ENCODE measurements at places on chromosomes 5 and 9.

DNA sequence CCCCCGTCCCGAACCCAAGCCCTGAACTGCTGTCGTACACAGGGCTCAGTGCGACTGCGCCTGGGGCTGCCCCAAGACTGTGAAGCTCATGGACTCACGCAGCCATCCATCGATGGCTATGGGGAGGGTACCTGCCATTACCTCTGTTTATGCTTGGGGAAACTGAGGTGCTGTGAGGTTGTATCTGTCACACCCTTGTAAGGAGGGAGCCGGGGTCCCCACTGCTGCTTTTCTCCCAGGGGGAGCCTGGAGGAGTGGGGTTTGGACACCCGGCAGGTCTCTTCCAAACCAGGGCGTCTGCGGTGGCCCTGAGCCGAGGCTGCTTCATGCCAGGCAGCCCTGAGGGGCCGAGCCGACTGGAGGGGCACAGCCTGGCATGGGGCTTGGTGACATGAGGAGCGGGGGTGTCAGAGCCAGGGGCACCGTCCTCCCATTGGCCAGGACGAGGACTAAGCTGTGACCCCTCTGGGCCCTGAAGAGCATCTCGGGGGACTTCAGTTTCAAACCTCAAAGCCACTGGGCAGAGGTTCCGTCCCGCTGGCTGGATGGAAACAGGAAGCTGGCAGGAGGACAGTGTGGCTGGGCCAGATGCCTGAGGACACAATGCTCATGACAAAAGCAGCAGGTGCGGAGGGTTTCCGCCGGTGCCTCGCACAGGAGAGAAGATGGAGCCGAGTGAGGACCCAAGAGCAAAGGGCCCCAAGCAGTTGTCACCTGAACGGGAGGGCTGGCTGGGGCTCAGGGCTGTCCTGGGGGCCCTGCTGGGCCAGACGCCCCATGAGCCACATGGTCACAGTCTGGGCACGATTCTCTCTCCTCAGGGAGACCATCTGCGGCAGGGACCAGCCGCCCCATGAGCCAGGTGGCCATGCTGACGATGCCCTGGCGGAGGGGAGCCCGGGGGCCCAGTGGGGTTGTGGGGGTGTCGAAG lies 54.4 kb upstream of the EXOC3 start:
- no peak for DNase-seq

DNA sequence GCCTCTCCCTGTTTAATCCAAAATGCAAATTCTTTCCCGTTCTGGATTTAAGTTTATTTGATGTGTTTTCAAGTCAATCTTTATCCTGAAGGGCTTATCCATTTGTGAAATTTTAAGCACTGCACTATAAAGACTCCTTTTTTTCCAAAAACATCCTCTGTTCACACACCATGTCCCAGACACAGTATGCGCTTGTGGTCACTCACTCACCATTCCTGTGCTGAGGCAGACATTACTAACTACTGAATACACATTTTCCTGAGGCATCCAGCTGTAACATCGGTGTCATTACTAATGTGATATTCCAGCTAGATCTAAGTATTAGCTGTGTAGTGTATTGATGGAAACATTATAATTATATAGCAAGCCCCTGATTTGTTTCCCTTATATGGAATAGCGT lies 298.4 kb downstream of the KCTD16 start:
- no peak for DNase-seq

- no peak for DNase-seq
These were observed 57.1 kb downstream of the IPPK start for GRCh38 chr9:92612816-92613215.

GRCh38 chr9:121645003-121645402 lies 6.4 kb upstream of the DAB2IP start:
- DNase-seq: no peak

DNA sequence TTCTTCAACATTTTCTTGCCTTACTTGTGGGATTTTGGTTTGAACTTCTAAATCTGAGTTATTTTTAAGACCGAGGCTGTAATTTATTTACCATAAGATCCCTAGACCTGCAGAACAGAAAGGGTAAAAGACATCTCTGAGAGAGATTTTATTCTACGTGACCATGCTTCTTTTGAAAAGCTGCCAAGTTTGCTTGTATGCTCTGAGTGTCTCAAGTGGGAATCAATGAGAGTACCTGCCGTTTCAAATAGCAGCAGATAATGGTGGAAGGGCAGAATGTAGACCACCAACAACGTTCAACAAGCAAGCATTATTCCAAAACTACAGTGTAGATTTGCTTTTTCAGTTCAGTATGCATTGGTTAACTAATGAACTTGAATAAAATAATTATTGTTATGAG lies 108.6 kb upstream of the MINAR2 start:
- no peak for DNase-seq

DNA sequence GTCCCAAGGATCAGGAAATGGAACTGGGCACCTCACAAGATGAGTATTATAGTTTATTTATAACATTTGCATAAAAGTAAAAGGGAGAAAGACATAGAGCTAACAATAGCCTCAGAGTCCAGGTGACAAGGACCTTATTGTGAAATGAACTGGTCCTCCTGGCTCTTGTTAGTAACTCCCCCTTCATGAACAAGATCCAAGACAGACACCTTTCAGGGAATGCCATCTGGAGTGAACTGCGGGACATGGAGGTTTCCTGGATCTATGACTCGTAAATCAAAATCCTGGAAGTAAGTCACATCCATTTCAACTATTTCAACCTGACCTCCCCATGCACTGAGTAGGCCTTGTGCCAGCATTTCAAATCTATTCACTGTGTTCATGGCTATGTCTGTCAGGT lies 129.5 kb upstream of the GAS1 start:
- DNase-seq: no peak

DNA sequence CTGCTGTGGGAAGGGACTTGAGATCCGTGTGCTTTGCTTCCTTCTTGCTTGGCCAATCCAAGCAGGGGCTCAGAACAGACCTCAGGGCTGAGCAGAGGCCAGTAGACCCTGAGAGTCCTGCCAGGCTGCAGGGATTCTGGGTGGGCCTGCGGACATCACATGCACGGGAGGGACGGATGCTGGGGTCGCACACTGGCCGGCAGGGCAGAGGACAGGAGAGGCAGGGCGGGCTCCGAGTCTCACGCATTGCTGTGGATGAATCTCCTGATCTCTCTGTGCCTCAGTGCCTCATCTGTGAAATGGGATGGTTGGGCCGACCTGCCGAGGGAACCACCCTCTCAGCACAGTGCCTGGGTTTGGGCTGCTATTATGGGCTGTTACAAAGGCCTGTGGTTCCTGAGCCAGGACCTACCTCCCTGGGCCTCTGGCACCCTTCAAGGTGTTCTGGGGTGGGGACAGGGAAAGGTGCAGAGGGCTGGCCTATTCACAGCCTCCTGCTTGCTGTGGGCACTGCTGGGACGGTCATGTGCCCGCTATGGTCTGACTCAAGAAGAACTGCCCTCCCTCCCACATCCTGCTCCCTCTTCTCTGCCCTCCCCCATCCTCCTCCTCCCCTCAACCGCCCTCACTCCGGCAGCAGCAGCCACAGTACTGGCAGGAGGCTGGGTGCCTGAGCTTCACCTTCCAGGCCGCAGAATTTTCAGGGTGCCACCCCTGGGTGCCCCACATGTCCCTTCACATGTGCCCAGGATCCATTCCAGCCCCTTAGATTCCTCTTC lies 43.3 kb downstream of the NCS1 start:
- DNase-seq: no peak

- DNase-seq: no peak
These were observed 477.1 kb downstream of the SPOCK1 start for GRCh38 chr5:137022043-137022442.

DNA sequence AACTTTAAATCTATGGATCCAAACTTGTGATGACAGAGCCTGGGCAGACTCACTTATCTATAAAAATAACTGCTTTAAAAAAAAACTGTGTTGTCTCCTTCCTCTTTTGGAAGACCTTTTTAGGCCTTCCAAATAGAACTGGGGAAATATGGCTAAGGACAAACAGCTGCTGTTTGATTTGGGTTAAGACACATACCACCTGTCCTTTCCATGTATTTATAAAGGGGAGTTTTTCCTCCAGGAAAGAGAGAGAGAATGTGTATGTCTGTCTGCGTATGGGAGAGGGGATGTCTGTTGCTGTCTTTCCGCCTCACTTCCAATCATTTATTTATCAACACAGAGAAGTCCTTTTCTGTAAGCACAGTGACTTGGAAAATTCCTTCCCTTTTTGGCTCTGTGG lies 2.8 kb downstream of the ARHGEF37 start:
- DNase-seq: no peak

DNA sequence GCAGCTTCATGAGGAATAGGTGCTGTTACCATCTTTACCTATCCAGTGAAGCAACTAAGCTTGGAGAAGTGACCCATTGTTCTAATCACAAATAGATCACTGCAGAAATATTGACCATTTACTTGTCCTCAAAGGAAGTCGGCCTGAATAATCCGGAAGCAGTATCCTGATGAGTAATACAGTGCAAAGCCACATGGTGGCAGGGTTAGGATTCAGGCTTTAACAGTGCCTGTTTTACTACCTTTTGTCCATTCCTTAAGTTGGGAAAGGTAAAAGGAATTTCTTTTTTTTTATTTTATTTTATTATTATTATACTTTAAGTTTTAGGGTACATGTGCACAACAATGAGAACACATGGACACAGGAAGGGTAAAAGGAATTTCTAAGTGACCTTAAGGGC lies 336.3 kb downstream of the KDM4C start:
- DNase-seq: no peak

- no peak for DNase-seq
These were observed 227.1 kb downstream of the ARHGEF28 start for GRCh38 chr5:73853091-73853490.

DNA sequence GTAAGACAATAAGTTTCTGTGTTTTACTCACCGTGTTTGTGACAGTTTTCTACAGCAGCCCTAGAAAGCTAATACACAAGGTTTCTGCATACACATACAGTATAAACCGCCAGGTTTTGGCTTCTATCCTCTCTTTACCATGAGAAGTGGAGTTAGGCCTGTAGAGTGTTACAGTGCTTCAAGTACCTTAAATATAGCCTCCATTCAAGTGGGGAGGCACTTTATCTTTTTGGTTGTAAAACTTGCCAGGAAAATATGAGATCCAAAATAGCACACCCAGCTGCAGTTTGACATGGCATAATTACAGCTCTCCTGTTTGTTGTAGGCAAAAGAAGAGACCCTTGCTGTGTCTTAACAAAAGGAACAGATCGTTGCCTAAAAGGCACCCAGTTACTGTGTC lies 90.3 kb upstream of the PTPN3 start:
- DNase-seq: no peak

DNA sequence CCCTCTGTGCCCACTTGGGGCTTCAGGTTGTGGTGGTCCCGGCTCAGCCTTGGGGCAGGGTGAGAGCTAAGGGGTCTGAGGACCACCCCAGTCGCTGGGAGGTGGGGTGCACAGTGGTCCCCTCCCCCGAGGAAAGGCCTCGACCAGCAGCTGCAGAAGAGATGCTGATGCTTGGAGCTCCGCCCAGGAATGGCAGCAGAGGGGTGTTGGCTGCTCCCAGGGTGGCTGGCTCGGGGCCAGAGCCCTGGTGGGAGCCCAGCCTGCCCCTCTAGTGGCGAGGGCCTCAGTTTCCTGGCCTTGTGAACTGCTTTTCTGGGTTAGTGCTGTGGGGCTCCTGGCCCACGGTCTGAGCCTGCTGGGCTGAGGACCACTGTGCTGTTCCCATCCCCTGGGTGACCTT lies 1.2 kb downstream of the DIPK1B start:
- DNase-seq: no peak

DNA sequence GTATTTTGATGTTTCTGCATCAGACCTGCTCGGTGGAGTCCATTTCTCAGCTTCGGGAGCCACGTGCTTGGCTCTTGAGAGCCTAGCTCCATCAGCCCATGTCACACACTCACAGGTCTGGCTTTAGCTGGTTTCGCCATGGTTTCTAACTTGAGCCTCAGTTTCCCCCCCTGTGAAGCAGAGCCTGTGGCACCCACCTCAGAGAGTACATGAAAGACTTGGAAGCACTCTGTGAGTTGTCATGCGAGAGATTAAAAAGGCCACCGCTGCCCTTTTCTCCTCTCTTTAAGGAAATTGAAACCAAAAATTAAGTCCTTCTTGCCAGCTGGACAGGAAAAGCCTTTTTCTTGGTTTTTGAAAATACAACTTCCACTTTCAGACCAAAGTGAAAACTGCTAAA lies 8.8 kb downstream of the TENT4A start:
- peak; percentile 15 for DNase-seq

DNA sequence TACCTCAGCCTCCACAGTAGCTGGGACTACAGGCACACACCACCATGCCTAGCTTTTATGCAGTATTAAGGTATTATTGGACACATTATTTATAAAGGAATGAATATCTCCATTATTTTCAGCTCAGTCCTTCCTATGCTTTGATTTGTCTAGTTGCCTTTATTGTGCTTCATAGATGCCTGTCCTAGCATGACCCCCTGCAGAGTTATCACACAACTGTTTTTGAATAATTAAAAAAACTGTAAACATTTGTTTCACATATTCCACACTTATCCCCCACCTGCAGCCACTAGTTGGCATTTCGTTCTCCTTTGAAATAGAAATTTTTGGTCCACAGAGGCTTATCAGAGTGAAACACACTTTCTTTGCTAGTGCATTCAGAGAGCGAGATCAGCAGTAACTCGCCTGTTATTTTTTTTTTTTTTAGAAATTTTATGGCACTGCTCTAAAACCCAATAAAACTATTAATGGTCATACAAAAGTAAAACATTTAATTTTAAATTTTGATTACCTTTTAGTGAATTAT lies 151.8 kb upstream of the RASA1 start:
- peak; percentile 84 for DNase-seq

- DNase-seq: no peak
These were observed 82.5 kb downstream of the NFIB start for GRCh38 chr9:14231196-14231990.

GRCh38 chr5:3604501-3604900 lies 8.9 kb downstream of the IRX1 start:
- no peak for DNase-seq

DNA sequence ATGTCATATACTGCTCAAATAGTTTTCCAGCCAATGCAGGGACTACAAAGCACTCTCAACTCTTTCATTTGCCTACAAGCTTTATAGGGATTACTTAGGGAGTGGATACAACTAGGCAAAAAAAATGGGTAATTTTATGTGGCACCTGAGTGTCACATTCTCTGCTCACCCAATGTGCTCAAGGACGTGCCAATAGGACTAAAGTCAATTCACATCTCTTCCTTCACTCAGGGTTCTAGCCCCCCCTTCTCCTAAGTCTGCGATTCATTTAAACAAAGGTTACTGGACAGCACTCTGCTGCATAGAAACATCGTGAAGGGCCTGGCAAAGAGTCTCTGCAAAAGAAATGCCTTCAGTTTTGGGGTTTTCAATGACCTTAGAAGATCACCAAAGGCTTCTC lies 142.3 kb downstream of the TSSK1B start:
- DNase-seq: no peak

GRCh38 chr5:156929366-156929948 lies 33.6 kb downstream of the TIMD4 start:
- no peak for DNase-seq

- DNase-seq: no peak
These were observed 98.2 kb upstream of the PRR16 start for GRCh38 chr5:120365656-120366446.

DNA sequence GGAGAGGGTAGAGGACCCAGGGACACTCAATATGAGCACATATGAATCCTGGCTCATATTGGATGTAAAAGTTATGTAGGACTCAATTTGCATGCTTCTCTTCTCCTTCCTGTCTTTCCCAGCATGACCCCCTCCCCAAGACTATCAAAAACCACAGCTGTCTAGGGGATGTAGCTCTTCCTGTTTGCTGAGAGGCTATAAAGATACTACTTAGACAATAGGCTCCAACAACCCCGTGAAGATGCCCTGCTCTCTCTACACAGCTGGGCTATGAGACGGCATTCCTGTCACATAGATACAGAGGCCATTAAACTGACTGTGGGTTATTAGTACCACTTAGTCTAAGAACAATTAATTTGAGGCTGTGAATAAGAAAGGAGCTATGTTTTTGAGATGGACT lies 56.5 kb upstream of the PCSK1 start:
- no peak for DNase-seq
